T47D (cell line): ENCODE measurements at places on chromosomes 16 and 17.
A peak's percentile ranks its signal among the peaks of the same experiment; 100 is the strongest.

GRCh38 chr16:56944954-56945839 is 13.3 kb downstream of the HERPUD1 start:
- DNase-seq = no peak

GRCh38 chr17:348692-349425 is 3.7 kb downstream of the RPH3AL start:
- DNase-seq = peak; percentile 94

- no peak for DNase-seq
Measured at GRCh38 chr17:59527931-59528330, 37.5 kb upstream of the DHX40 start.

GRCh38 chr16:17777408-17777863 is 306.7 kb upstream of the XYLT1 start:
- no peak for DNase-seq

- DNase-seq = no peak
Measured at GRCh38 chr17:34639706-34640425, 60.5 kb downstream of the TMEM132E start.

DNA sequence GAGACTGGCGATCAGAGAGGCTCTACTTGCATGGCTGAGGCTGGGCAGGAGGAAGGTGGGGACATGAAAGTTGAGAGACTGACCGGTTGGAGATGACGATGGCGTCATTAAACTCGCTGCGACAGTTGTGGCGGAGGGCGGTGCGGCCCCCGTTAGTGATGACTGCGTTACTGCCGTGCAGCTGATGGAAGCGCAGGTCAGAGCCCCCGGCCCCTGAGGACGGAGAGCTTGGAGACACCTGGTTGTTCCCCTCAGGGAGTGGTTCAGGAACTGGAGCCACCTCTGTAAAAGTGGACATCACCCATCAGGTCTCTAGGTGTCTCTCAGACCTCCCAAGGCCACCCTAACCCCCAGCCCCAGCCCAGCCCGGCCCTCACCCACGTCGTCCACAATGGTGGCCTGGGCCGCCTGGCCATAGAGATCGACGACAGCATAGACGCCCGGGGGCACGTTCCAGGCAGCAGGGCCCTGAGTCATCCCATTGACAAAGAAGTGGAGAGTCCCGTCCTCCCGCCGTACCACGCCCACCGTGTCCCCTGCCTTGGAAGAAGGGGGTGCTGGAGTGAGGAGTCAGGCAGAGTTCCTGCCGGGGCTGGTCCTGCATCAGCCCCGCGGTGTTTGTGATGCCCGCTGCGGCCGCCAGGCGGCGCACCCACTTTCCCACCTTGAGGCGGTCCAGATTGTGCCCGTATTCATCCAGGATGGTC is 5.3 kb downstream of the NEURL4 start:
- DNase-seq = no peak

- DNase-seq = no peak
Measured at GRCh38 chr17:67531291-67531690, 154.2 kb downstream of the PITPNC1 start.

GRCh38 chr17:12457493-12457892 is 208.2 kb upstream of the MYOCD start:
- no peak for DNase-seq

- no peak for DNase-seq
Measured at GRCh38 chr17:3917391-3917931, 1.2 kb upstream of the P2RX1 start.

DNA sequence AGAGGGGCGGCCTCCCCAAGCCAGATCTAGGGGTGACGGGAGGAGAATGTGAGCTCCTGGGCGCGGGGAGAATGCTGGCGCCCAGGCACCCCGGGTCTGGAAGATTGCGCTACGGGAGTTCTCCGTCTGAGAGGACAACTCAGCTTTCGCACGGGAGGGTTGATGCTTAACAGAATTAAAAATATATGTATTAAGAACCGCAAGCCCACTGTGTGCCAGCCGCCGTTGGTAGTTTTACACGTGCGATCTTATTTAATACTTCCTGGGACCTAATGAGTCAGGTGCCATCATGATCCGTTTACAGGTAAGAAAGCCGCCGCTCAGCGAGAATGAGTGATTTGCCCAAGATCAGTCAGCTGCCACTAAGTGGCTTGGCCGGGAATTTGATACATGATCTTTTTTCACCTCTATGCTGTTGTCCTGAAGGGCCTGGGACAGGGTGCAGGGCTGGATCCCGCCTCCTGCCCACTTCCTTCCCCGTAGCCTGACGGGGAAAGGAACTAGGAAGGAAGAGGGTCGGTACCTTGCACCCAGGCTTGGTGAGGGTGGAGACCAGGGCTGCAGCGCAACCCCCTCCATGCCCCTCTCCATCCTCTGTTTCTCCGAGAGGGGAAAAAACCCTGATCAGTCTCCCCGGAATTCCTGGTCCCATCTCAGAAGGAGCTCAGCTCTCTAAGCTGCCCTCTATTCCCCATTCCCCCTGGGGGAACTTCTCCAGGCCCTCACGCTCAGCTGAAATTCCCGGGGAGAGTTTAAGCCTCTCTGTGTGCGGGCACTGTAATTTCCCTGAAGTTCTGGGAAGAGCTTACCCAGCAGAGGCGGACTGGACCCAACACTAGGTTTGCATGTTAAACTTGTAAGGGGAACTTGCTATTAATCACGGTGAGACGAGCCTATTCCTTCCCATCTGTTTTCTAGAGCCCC is 983 bp downstream of the VAT1L start:
- DNase-seq = no peak

- no peak for DNase-seq
Measured at GRCh38 chr16:54136276-54136625, 150.3 kb downstream of the IRX3 start.

GRCh38 chr16:18048853-18049546 is 287.5 kb downstream of the NPIPA8 start:
- DNase-seq = no peak

DNA sequence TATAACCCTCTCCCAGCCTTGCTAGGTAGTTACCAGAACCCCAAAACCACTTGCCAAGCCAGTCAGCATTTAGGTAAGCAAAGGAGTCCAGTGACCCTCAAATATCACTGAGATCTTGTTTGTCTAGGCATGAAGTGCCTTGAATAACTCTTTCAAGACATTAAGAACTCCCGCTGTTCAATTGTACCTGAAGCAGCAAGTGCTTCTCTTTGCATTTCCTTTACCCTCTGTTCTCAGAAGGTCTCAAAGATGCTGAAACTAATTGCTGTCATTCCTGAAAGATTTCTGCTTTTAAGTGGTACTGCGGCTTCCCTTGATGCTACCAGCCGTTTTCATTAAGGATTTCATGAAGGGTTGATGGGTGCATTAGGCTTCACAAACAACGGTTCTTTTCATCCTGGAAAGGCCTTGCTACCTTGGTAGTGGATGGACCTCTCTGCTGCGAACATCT is 142.7 kb downstream of the PITPNC1 start:
- peak; percentile 59 for DNase-seq

DNA sequence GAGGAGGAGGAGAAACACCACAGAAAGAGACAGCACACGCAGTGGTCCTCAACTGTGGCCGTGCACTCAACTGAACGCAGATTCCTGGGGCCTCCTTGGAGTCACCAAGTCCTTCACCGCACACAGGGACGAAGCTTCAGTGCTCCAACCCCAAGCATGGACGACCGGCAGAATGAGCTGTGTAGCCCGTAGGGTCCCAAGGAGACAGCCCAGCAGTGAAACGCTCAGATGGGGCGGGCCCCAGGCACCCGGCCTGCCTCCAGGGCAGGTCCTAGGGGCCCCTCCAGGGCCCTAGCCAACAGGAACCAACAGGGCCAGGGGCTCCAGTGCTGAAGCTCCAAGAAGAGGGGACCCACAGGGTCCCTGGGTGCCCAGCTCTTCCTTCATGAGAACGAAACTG is 13.2 kb downstream of the RAB40B start:
- DNase-seq = no peak

- peak; percentile 6 for DNase-seq
Measured at GRCh38 chr17:13746404-13746803, 144.7 kb upstream of the HS3ST3A1 start.
